ENCODE measurements at places on chromosomes 4 and X.

- DNase-seq, result no peak
These were observed 254.1 kb downstream of the FBXW7 start for GRCh38 chr4:152281822-152282221.

GRCh38 chrX:41921492-41922430, 1.6 kb downstream of the CASK start:
- DNase-seq, result no peak

- no peak for DNase-seq
These were observed 5.1 kb downstream of the ANXA3 start for GRCh38 chr4:78556665-78557064.

DNA sequence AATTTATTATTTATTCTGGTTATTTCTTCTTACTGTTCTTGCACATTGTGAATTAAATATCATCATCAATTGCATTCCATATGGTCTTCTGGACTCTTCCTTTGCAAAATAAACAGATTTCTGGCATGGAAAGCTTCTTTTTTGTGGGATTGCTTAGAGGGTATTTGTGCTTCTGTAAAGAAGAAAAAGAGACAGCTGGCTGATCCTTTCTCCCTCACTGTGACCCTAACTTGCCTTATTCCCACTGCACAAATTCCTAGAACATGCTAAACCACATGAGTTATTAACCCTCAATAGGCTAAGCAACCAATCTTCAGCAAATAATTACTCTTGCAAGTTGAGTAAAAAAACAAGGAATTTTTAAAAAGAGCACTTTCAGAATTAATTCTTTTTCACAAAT, 23.8 kb upstream of the LRCH2 start:
- DNase-seq, result no peak

GRCh38 chr4:68905939-68906779, 45.4 kb downstream of the UGT2A3 start:
- DNase-seq, result no peak

- no peak for DNase-seq
These were observed 192.3 kb upstream of the NR3C2 start for GRCh38 chr4:148634476-148634875.

DNA sequence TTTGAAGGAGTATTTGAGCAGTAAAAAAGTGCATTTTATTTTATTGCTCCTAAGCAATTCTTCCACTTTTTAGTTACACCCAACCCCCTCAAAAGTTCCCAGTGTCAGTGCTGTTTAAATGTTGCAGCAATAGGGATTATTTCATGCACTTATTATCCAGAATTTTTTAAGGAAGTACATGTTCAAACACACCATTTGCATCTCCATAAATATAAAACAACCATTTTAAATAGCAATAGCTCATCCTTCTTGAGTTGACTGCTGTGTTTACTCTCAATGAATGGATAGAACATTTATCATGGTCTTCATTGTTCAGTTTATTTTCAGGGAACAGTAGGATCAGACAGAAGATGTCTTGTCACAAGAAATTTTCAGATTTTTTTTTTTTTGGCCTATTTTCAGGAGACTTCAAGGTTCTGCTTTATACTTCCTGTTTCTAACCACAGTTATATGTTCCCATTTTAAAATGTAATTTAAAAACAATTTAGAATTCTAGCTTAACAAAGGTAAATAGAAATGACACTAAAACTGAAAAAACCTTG, 171.9 kb downstream of the TMA16 start:
- DNase-seq, result no peak

DNA sequence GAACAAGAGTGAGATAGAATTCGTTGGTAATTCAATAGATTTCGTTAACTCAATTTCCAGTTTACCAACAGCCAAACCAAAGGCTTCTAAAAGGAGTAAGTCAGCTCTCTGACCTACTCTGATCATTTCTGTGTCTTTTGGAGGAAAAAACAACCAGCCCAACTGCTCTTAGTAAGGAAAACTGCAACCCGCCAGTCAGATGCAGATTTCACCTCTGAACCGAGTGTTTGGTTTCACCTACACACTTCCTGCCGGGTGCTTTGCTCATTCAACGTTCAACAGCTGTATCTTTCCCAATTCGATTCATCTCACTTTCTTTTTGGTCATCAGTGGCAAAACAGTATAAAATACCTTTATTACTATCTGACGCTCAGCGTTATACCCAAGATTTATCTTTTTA, 24.5 kb downstream of the TMSB4X start:
- DNase-seq, result peak; percentile 1
